AG08396 (cell line): ENCODE measurements at places on chromosomes 11 and 22.
A peak's percentile ranks its signal among the peaks of the same experiment; 100 is the strongest.

DNA sequence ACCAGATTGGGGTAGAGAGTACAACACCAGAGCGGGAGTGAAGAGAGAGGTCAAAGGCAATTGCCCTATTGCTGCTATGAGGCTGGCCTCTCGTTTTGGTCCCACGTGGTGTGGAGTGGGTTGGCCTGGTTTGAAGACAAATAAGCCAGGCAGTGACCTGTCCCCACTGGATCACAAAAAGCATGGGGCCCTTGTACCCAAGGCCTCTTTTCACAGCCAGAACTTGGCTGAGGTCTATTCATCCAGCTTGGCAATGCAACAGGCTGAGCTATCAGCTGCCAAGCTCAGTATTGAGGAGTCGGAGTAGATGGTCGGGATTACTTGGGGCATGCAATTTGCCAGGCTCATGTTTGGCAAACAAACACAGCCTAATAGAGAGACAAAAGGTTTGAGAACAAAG lies 19.2 kb upstream of the GALNT18 start:
- DNase-seq = no peak

- DNase-seq = peak; percentile 56
Observed at GRCh38 chr22:18968011-18968749, 32.1 kb upstream of the PRODH start.

- no peak for DNase-seq
Observed at GRCh38 chr22:37638391-37639069, 939 bp upstream of the SH3BP1 start.

DNA sequence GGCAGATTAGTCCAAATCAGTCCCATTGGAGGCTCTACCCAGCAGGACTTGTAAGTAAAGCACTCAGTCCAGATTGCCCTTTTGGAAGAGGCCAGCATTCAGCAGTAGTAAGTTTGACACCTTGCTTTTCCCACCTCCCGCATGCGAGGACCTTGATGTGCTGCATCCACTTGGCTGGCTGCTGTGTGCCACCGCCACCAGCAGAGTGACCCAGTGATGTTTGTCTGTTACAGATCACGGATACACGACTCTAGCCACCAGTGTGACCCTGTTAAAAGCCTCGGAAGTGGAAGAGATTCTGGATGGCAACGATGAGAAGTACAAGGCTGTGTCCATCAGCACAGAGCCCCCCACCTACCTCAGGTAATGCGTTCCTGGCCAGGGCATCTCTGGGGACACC lies 6.6 kb downstream of the SMARCB1 start:
- DNase-seq = no peak

GRCh38 chr11:64894070-64894811 lies 15.8 kb upstream of the EHD1 start:
- DNase-seq = peak; percentile 88

DNA sequence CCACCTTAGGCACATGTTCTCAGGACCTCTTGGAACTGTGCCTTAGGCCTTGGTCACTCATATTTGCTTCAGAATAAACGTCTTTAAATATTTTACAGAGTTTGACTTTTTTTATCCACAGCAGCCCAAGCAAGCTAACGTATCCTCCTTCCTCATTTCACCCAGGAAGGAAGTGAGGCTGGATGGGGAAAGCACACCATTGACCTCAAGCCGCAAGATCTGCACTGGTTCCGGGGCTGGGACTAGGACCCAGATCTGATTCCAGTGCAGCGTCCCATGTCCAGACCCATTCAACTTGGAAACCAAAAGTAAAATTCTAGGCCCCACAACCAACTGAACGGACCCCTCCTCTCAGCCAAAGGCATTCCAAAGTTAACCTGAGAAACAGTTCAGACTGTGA lies 2.4 kb upstream of the LGALS12 start:
- DNase-seq = no peak

GRCh38 chr11:129620237-129621104 lies 195.2 kb upstream of the TMEM45B start:
- DNase-seq = no peak

- DNase-seq = no peak
Observed at GRCh38 chr11:44006917-44007361, 40.8 kb upstream of the ACCSL start.

DNA sequence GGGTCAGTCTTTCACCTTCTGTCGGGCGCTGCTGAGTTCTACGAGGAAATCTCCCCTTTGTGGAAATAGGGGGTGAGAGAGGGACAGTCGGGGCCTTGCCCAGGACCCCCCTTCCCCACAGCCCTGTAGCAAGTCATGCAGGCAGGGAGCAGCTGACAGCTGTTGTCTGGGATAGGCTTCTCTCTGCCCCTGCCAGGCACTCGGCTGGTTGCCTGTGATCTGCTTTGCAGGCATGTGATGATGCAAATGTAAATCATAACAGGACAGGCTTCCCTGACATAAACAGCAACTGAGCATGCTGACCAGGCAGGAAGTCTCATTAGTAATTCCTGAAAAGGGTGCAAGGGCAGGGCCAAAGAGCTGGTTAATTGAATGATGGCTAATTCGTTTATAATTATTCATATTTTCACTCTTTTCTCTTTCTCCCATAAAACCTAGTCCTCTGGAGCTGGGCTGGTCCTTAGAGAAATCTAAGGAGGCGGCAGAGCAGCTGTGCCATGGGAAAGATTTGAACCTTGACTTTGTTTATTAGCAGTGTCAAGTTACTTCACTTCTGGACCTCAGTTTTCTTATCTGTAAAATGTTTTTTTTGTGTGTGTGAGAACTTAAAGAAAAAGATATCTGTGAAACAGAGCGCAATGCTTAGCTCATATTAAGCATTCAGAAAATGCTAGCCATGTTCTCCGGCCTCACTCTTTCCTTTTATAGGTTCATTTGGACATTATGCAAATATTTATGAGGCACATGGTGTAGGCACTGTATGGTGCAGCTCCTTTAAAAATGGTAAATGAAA lies 129.7 kb downstream of the LDLRAD3 start:
- peak; percentile 68 for DNase-seq

DNA sequence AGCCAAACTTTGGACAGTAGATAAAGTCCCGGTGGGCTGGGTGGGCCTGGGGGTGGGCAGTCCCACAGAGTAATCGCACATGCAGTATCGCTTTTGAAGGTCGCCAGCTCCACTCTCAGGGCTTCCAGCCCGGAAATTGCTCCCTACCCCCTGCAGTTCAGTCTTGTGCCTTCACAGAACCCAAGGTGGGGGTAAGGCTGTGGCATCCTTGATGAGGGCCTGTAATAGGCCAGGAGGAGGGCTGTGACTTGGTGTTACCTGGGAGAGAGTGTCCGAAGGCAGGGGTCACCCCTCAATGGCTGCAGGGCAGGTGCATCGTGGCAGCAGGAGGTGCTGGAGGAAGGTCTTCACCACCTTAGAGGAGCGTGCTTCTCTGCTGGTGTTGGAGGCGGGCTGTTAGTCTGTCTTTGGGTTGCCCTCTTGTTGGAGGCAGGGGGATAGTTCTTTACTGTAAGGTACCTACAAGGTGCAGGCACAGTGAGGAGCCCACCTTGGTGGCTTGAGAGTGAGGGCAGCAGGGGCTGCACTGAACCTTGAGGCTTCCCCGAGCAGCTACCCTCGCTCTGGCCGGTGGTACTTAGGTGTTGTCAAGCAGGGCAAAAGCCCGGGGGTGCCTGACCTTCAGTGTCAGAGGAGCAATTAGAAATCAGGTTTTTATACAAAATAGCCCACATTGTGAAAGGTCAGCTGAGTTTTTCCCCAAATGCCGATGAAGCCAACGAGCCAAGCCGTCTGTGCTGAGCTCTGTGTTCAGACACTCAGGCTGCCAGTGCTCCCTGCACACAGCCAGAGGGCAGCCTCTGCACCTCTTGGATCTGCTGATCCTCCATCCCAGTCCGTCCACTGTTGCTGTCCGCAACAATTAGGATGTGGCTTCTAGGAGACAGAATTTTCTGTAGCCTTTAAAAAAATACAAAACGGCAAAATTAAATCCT lies 21.9 kb downstream of the SAMM50 start:
- no peak for DNase-seq

GRCh38 chr11:65309006-65309405 lies 5.7 kb upstream of the CDC42EP2 start:
- no peak for DNase-seq

- no peak for DNase-seq
Observed at GRCh38 chr22:22746963-22747933, 102.8 kb downstream of the GGTLC2 start.

- DNase-seq = no peak
Observed at GRCh38 chr22:39296981-39297489, 22.4 kb downstream of the RPL3 start.

- no peak for DNase-seq
Observed at GRCh38 chr22:27087051-27087450, 429.7 kb downstream of the MIAT start.

GRCh38 chr11:46603704-46604308 lies 10.0 kb upstream of the AMBRA1 start:
- DNase-seq = no peak

DNA sequence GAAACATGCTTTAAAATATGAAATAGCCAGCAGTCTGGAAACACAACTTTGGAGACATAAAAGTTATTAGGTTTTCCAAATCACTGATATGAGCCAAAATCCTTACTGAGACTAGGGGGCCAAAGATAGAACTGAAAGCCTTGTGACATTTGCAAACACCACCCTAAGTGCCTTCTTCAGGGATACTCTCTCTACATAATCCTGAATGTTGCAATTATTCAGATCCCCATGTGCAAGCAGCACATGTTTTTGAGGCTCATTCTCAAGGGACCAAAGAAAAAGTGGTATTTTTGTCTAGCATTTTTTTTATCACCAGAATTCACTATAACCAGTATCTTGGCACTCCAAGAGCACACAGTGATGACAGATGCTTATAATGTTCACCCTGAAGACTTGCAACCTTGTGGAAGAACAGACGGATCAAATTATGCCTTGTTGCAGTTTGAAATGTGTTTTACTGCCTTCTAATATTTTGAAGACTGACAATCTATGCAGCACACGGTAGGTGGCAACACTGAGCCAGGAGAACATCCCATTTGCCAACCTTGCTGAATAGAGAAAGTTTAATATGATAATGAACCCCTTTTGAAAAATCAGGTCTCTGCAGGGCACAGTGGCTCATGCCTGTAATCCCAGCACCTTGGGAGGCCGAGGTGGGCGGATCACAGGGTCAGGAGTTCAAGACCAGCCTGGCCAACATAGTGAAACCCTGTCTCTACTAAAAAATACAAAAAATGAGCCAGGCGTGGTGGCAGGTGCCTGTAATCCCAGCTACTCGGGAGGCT lies 78.5 kb downstream of the PLEKHA7 start:
- peak; percentile 45 for DNase-seq

DNA sequence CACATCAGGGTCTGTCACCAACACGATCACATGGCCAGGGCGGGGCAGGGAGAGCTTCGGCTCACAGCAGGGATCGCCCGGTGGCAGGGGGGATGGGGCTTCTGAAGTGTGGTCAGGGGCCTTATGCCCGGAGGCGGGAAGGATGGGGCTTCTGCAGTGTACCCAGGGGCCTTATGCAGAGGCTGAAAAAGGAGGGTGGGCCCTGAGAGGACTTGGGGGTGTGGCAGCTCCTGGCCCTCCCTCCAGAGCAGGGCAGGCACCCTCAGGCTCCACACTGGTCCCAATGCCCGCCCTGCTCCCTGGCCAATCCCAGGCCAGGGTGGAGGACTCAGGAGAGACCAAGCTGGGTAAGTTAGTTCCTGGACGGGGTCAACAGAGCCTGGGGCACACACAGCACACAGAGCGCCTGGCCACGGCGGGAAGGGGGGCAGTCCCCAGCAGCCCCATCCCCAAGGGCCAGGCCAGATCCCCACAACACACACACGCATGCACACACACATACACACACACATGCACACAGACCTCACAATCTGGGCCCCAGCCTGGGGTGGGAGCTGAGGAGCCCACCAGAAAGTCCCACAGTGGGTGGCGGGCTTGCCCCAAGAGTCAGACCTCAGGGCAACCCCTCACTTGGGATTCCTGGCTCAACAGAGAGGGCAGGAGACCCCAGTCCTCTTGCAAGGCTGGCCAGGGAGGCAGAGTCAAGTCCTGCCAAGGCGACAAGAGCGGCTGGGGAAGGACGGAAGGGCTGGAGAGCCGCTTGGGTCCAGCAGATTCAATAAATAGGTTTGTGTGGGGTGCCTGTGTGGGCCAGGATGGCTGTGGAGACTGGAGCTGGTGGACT lies 1.1 kb upstream of the CEND1 start:
- DNase-seq = no peak

DNA sequence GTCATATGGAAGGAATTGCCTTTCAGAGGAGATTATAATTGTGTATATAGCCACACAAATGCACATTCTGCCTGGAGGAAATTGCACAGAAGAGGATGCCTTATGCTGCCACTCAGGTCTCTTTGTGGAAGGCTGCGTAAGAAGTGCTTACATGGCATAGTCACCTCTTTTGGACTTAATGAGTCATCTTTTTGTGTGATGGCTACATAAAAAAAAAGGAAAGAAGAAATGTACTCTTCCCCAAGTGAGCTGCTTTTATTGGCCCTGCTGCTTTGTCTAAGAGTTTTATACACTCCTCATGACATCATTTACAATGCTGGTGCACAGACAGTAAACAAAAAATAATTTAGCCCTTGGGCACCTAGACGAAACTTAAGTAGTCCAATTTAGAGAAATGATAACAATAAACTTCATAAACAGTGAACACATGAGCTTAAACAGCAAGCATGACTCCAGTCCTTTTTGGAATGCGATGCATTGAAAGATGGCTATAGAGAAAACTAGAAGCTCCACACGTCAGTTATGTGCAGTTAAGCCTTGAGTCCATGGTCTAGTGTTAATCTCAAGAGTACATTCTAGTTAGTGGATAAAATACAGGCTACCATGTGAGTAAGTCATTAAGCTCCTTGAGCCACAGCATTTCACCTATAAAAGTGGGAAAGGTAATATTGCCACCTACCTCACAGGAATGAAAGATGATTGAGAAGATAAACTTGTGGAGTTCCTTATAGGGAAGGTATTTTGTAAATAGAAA lies 12.0 kb downstream of the CSTPP1 start:
- peak; percentile 54 for DNase-seq

GRCh38 chr11:128610721-128611617 lies 23.6 kb upstream of the ETS1 start:
- no peak for DNase-seq

GRCh38 chr11:57896361-57897145 lies 127.1 kb upstream of the OR9Q1 start:
- DNase-seq = no peak

- DNase-seq = no peak
Observed at GRCh38 chr11:126354631-126355323, 709 bp upstream of the ST3GAL4 start.

- no peak for DNase-seq
Observed at GRCh38 chr11:20249796-20250195, 89.5 kb upstream of the DBX1 start.

DNA sequence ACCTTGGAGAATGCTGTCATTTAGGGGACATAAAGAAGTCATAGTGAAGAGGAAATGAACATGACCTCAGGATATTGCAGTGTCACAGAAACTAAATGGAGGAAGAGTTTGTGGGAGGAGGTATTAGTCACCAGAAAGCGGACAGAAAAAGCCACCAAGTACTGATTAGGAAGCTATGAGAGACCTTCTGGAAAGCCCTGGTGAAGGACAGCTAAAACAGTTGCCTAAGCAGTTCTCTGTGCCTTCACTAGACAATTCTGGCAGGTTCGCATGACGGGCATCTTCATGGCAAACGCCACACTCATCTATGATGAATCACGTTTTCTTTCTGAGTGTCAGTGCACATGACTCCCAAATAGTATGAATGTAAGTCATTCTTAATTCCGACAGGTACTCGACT lies 325.8 kb downstream of the C11orf87 start:
- no peak for DNase-seq
